ENCODE measurements at places on chromosomes 4 and X. TPM values are rescaled to one million over a fixed set of nuclear protein-coding genes. Genes with fewer than 3 reads are reported as not detected.

- no peaks in the 10 kb centered on the region for H3K27me3 ChIP-seq
- H3K4me1 ChIP-seq: no peaks in the 10 kb centered on the region
- no peak for DNase-seq
- H3K27ac ChIP-seq: no peak overlapping the region
- H3K36me3 ChIP-seq: no peaks in the 10 kb centered on the region
- H3K4me3 ChIP-seq: no peak overlapping the region
Observed at GRCh38 chr4:89294573-89295269, 12.9 kb downstream of the GPRIN3 start.

GRCh38 chr4:24210332-24210902 lies 320.6 kb upstream of the PPARGC1A start:
- no peak overlapping the region for H3K4me3 ChIP-seq
- no peaks in the 10 kb centered on the region for H3K36me3 ChIP-seq
- no peaks in the 10 kb centered on the region for H3K27me3 ChIP-seq
- no peaks in the 10 kb centered on the region for H3K4me1 ChIP-seq

- no peak overlapping the region for H3K4me3 ChIP-seq
- no peak overlapping the region for H3K27ac ChIP-seq
- peaks cover 13% of the 10 kb centered on the region for H3K4me1 ChIP-seq
- DNase-seq: no peak
Observed at GRCh38 chr4:1352567-1352900, 5.5 kb downstream of the UVSSA start.

DNA sequence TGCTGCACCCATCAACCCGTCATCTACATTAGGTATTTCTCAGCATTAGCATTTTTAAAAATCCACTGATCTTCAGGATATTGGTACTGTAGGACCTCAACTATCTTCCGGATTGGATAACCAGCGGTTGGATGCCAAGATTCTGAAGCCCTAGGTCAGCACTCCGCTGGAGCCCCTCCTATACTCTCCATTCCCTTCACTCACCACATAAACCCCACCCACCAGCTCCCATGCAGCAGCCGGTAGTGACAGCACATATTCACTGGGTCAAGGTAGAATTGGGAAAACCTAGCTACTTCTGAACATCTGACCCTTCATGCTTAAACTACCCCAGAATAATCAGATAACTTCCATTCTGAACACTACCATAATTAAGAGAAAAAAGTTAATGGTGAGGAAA lies 134.9 kb downstream of the CORIN start:
- DNase-seq: no peak
- no peaks in the 10 kb centered on the region for H3K27me3 ChIP-seq
- H3K36me3 ChIP-seq: no peaks in the 10 kb centered on the region
- no peak overlapping the region for H3K27ac ChIP-seq
- H3K4me1 ChIP-seq: no peaks in the 10 kb centered on the region
- no peak overlapping the region for H3K4me3 ChIP-seq

GRCh38 chr4:65383589-65384305 lies 286.5 kb downstream of the EPHA5 start:
- no peak overlapping the region for H3K4me3 ChIP-seq
- no peaks in the 10 kb centered on the region for H3K4me1 ChIP-seq
- no peak for DNase-seq
- no peaks in the 10 kb centered on the region for H3K27me3 ChIP-seq

GRCh38 chr4:156923525-156923924 lies 48.1 kb downstream of the PDGFC start:
- DNase-seq: no peak
- no peaks in the 10 kb centered on the region for H3K4me1 ChIP-seq
- no peak overlapping the region for H3K4me3 ChIP-seq
- H3K27me3 ChIP-seq: no peaks in the 10 kb centered on the region
- H3K27ac ChIP-seq: no peak overlapping the region
- no peaks in the 10 kb centered on the region for H3K36me3 ChIP-seq

Gene MAGEA11
- total RNA-seq: not detected

DNA sequence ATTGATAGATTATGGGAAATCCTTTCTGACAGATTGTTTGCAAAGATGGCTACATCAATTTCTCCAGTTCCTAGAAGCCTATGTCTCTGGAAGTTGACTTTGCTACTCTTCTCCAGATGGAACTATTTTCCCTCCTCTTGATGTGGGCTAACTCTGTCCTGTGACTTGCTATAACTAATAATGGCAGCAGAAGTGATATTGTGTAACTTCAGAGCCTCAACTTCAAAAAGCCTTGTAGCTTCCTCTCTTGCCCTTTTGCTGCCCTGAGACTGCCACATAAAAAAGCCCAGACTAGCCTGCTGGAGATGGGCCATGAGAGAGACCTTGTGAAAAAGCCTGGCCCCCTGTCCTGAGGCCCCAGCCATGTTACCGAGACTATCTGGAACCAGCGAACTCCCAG lies 210.7 kb upstream of the SLC7A11 start:
- no peaks in the 10 kb centered on the region for H3K36me3 ChIP-seq
- H3K27ac ChIP-seq: no peak overlapping the region
- H3K27me3 ChIP-seq: no peaks in the 10 kb centered on the region
- H3K4me1 ChIP-seq: no peaks in the 10 kb centered on the region

GRCh38 chr4:158786955-158787354 lies 18.1 kb downstream of the FNIP2 start:
- H3K4me1 ChIP-seq: peaks cover 6% of the 10 kb centered on the region
- no peaks in the 10 kb centered on the region for H3K36me3 ChIP-seq
- no peak for DNase-seq
- no peak overlapping the region for H3K27ac ChIP-seq

Gene RNF175
- not detected for total RNA-seq

Gene MND1
- 7.9 TPM for total RNA-seq

- no peak overlapping the region for H3K27ac ChIP-seq
- no peak for DNase-seq
- H3K4me1 ChIP-seq: no peaks in the 10 kb centered on the region
- no peaks in the 10 kb centered on the region for H3K27me3 ChIP-seq
Observed at GRCh38 chr4:106941841-106942240, 94.3 kb downstream of the DKK2 start.

All from prostate gland (tissue), 2 donors.